Right hindlimb (tissue), 1 donor: ENCODE measurements at places on chromosomes 2 and 18.

GRCh38 chr2:195677884-195678283, 20.9 kb downstream of the SLC39A10 start:
- DNase-seq = no peak

- DNase-seq = no peak
These were observed 70.0 kb downstream of the ATP9B start for GRCh38 chr18:79139206-79139605.

DNA sequence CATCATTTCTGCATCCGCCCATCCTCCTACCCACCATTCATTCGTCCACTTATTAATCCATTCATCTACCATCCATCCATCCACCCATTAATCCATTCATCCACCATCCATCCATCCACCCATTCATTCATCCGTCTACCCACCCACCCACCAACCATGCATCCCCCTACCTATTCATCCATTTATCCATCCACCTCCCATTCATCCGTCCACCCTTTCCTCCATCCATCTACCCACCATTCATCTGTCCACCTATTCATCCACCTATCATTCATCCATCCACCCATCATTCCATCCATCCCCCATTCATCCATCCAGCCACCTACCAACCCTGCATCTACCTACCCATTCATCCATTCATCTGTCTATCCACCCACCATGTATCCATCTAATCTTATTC, 83.5 kb upstream of the MCFD2 start:
- DNase-seq = no peak

- no peak for DNase-seq
These were observed 26.8 kb upstream of the CUL3 start for GRCh38 chr2:224611938-224612337.

DNA sequence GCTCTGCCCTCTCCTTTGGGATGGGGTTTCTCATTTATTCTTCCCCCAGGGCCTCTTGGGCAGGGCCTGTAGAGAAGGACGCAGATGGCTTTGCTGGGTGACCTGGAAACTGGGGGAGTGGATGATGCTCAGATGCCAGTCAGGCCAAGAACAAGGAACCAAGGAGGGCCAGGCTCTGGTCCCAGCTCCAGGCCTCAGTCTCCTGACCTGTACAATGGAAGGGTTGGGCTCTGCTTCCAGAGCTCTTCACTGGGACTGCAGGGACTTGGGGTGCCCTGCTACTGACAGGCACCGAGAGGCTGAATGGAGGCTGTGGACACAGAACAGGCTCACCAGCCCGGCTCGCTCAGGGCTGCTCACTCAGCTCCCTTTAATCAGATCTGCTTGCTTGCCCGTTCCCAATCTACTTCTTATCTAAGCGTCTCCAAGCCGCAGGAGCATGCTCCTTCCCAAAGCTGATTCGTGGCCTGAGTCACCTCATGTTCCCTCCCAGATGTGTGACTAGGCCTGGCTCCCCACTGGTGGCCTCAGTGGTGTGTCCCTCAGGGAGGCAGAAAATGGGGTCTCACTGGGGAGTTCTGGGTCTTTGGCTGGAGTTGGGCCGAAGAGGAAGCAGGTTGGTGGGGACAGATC, 82.6 kb upstream of the ODC1 start:
- DNase-seq = no peak
